ENCODE measurements at places on chromosomes 16 and 17.
A peak's percentile ranks its signal among the peaks of the same experiment; 100 is the strongest.

DNA sequence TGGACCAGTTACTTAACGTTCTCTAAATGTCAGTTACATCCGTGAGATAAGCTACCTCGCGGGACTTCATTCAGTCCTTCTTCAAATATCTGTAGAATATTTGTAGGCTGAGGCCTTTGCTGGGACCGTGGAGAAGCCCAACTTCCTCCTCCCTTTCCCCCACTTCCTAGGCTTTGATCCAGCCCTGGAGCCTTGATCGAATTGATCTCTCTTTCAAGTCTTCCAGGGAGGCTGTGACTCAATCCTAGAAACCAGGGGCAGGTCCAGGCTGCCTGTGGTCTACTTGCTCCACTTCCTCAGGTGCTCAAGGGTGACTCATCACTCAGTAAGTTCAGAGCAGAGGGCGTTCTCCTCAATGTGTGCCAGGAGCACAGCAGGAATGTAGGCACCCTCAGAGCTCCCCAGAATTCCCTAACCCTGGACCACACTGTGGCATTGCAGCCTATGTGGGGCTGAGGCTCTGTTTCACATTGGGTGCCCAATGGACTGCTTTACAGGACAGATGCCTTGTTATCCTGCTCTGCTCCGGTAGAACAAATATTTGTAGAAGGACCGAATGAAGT is 11.2 kb upstream of the CEP20 start:
- peak; percentile 67 for DNase-seq

GRCh38 chr17:78485290-78486168 is 91.7 kb downstream of the DNAH17 start:
- DNase-seq = no peak

GRCh38 chr17:77140878-77141767 is at the start of gene SEC14L1:
Gene SEC14L1, plus strand, starts transcription at chr17:77140969. Its CDS starts 2,628 bp downstream, at chr17:77143597.
- no peak for DNase-seq

DNA sequence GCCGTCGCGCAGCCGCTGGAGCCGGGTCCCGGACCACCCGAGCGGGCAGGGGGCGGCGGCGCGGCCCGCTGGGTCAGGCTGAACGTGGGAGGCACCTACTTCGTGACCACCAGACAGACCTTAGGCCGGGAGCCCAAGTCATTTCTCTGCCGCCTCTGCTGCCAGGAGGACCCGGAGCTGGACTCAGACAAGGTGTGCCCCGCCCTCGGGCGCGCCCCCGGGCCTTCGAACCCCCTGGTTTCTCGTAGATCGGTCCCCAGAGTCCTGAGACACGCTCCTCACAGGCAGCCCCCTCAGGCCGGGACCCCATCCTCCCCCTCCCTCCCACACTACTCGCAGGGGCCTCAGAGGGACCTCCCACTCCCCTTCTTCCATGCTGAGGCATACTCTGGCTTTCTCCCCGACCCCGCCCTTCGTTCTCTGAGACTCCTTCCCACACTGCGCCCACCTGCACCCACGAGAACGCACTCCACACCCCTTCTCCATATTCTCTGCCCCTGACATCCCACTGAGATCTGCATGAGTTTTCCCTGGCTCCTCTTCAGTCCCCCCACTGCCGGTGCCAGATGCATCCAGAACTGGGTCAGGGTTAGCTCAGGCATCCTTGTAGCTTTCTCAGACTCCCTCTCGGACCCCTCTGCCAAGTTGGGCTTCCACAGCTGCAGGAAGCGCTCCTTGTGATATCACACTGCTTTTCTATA is 523 bp downstream of the KCTD2 start:
- no peak for DNase-seq

- no peak for DNase-seq
Observed at GRCh38 chr16:2426941-2427361, 2.3 kb upstream of the CCNF start.

GRCh38 chr16:84603140-84603816 is 14.6 kb downstream of the COTL1 start:
- DNase-seq = peak; percentile 77

GRCh38 chr16:27500801-27501200 is 48.9 kb downstream of the GTF3C1 start:
- no peak for DNase-seq

GRCh38 chr17:68578236-68578635 is 22.9 kb downstream of the FAM20A start:
- DNase-seq = no peak

DNA sequence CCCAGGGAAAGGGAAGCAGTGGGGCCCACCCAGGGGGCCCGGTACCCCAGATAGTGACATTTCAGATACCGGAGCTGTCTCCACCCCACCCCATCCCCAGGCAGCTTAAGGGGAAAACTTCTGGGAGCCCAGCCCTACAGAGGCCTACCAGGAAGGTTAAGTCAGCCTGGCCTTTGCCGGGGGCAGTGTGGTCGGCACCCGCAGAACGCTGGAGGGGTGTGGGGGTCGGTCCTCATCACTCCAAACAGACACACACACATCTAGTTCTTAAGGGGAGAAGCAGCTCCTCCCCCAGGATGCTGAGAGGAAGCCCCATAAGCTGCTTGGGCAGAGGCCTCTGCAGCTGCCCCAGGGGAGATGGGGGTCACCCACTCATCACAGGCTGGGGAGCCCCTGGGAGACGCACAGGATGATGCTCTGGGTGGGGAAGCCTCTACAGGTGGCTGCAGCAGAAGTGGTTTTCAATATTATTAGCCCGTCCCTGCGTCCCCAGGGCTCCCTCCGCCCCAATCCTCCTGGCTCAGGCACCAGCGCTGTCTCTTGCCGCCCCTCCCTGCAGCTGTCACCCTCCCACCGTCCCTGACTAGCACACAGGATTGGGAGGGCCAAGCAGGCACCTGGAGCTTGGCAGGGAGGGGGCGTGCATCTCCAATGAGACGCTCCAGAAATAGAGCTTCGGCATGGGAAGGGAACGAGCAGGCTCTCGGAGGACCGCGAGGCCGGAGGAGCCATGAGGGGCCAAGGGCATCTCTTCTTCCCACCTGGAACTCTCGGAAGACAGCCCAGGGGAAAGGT is 1.4 kb upstream of the ABR start:
- DNase-seq = no peak

GRCh38 chr17:80876950-80877728 is 114.5 kb upstream of the CHMP6 start:
- no peak for DNase-seq

GRCh38 chr17:60106340-60107059 is 27.8 kb upstream of the HEATR6 start:
- no peak for DNase-seq

- DNase-seq = no peak
Observed at GRCh38 chr17:37225465-37225864, 150.3 kb upstream of the C17orf78 start.

- no peak for DNase-seq
Observed at GRCh38 chr17:17051791-17052461, 9.7 kb downstream of the MPRIP start.

GRCh38 chr17:17088086-17088485 is 45.8 kb downstream of the MPRIP start:
- DNase-seq = no peak

GRCh38 chr16:85169333-85170065 is 57.2 kb upstream of the CIBAR2 start:
- no peak for DNase-seq

- DNase-seq = no peak
Observed at GRCh38 chr16:12460064-12460392, 343.7 kb downstream of the CPPED1 start.

DNA sequence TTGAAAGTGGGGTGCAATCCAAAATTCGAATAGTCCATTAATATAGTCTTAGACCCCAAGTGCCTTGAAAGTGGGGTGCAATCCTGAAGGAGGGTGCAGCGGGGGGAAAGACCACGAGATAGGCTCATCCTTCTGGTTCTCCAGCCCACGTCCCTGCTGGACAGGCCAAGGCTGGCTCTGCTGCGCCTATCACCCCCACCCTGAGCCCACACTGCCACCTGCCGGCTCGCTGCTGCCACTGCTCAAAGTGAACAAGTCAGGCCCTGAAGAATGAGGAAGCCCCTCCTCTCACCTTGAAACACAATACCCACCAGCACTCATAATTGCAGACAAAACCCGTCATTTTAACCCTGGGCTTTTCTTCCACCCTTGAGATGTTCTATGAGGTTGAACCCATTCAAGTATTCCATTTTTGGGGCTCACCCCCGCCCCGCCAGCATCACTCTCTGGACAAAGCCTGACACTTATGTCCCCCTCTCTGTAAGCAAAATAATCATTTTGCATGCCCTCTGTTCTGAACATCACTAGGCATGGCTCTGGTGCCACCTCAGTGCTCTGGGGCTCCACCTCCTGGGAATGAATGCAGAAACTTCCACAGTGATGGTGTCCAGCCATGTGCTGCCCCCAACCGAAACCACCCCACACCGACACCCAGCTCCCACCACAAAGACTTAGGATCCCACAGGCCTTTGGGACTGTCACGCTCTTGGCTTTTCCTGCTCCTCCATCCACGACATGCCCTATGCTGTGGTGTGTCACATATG is 56.8 kb downstream of the BEAN1 start:
- DNase-seq = peak; percentile 21

DNA sequence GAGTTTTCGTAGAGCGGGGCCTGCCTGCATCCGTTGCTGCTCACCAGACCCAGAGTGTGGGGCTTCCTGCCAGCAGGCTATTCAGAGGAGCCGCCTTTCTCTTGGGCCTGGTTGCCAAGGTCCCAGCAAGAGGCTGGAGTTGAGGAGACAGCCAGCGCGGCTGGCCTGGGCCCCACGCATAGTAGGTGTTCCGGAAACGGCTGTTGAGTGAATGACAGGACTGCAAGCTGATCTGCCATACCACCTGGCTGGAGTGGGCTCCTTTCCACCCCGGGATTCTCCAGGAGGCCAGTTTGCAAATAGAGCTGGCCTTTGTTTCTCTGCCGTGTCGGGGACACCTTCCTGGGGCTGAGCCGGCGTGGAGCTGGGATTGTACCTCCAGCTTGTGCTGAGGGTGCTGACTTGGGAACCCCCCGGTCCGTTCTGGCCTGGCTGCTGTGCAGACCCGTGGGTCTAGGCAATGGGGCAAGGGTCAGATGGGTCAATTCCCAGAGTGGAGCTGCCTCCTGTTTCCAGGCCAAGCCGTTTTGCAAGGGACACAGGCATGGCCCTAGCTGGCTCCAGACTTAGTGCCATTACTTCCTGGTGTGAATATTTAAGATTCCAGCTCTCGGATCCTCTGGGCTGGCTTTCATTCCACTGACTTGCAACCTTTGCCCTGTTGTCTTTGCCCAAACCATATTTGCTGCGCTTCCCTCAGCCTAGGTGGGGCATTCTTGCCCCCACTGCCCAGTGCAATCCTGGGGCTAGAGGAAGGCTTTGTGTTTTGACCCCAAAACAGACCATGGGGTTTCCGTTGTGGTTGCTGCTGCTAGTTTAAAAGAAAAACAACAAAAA is 68.8 kb downstream of the CMIP start:
- no peak for DNase-seq

- DNase-seq = no peak
Observed at GRCh38 chr17:3502466-3502865, 26.7 kb downstream of the ASPA start.

GRCh38 chr17:29357821-29358232 is 32.3 kb upstream of the TAOK1 start:
- no peak for DNase-seq

DNA sequence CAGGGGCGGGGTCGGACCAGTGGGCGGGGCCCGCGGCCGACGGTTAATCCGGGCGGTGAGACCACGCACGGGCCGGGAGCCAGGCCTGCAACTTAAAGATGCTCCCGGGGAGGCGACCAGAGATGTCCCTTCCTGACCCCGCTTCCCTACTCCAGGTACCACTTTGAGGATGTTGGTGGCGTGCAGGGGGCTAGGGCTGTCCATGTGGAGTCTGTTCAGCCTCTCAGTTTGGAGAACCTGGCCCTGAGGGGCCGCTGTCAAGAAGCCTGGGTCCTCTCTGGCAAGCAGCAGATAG is 580 bp downstream of the RANGRF start:
- DNase-seq = no peak

DNA sequence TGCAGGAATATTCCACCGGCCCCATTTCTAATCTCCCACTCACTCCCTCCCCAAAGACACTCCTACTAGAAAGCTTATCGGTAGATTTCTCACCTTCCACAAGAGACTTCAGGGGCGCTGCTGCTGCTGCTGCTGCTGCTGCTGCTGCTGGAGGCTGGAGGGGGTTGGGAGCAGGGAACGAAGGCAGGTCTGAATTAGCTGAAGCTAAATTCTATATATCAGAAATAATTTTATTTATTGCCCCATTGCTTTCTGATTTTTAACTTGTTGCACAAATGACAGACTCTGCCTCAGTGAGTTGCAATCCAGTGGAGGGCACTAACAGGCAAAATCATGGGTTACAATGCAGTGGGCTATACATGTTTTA is 25.8 kb upstream of the HLF start:
- DNase-seq = no peak

DNA sequence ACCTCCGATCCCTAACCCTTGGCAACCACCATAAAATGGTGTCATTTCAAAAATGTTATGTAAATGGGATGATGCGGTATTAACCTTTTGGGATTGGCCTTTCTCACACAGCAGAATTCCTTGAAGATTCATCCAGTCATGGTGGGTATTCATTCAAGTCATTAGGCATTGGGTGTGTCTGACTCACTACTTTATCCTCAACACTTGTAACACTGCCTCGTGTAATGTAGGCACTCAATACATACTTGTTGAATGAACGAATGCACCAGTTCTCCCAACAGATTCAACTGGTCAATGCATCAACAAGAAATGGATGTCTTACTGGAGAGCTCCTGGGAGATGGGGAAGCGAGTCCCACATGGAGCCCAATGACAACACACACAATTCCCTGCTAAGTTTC is 21.8 kb upstream of the GAN start:
- DNase-seq = no peak

DNA sequence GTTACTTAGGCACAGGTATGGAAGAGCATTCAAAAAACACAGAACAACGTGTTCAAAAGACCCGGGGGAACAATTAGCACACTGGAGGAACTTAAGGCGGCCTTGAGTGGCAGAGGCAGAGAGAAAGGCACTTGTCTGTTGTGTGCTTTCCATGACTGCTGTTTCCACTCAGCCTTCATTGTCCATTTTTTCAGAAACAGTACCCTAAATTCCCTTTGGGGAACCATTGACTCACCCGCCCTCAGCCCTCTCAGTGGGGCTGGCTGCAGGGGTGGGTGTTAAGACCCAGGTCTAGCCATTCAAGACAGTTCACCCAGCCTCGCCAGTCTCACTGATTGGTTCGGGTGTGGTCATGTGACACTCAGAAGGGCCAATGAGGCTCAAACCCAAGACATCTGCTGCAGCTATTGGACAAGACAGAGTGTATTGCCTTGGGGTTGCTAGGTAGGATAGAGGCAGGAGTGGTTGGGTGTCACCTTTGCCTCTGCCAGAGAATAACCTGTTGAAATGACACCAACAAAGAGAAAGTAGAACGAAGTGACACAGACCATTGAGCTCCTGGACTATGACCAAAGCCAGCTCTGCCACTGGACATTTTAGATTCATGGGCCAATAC is 19.6 kb upstream of the CEP20 start:
- DNase-seq = no peak

- DNase-seq = no peak
Observed at GRCh38 chr16:75088934-75089333, 27.6 kb downstream of the LDHD start.

DNA sequence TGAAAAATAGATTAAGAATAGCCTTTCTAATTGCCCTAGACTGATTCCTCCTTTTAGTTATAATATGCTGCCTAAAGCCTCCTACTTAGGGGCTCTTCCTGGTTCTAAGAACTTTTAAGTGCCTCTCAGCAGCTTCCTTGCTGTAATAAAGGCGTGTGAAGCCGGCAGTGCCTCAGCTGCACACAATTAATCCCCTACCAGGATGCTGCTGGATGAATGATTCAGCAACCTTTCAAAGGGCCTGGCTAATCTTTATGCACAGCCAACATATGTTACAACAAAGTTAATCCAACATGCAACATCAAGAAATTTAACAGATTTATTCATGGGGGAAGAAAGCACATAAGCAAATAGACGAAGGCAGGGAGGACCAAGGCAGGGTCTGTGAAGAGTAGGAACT is 145.2 kb downstream of the PMP22 start:
- no peak for DNase-seq

Measured in HFF-Myc (cell line).